ENCODE measurements at places on chromosomes 1 and 21.

- no peak for DNase-seq
Measured at GRCh38 chr1:211947396-211948295, 87.7 kb downstream of the INTS7 start.

- no peak for DNase-seq
Measured at GRCh38 chr1:100628631-100629081, 90.7 kb downstream of the GPR88 start.

- DNase-seq = no peak
Measured at GRCh38 chr1:75742047-75742625, 17.6 kb downstream of the ACADM start.

DNA sequence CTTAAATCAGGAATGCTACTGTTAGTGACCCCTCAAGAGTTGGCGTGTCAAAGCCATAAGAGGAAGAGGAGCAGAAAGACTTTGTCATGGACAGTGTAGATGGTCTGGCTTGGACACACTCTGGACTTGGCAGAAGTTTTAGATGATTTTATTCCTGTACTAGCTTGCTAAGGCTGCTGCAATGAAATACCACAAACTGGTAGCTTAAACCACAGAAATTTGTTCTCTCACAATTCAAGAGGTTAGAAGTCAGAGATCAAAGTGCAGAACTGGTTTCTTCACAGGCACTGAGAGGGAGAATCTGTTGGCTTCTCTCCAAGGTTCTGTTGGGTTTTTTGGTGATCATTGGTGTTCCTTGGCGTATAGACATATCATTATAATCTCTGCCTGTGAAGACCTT is 869.8 kb upstream of the B3GALT2 start:
- DNase-seq = no peak

DNA sequence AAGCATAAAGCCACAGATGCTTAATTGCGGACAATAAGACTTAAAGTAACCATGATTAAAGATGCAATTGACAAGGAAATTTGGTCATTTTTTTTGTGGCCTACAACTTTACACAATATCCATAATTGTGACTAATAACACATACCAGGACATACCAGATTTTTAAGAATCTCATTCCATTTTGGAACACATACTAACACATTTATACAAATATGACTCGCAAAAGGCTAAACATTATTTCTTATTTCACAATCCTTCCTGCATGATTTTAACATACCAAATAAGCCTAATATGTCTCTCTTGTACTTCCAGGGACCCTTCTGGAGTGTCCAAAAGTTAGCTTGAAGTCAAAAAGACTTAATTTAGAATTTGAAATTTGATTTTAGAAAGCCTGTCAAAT is 48.8 kb downstream of the DR1 start:
- no peak for DNase-seq

GRCh38 chr1:110062612-110063011 is 7.9 kb downstream of the ALX3 start:
- DNase-seq = no peak

GRCh38 chr1:43370564-43370963 is 2.8 kb upstream of the ELOVL1 start:
- no peak for DNase-seq

- no peak for DNase-seq
Measured at GRCh38 chr1:211642870-211643269, 32.6 kb downstream of the NEK2 start.

GRCh38 chr1:2503554-2504224 is 22.7 kb downstream of the PANK4 start:
- no peak for DNase-seq

DNA sequence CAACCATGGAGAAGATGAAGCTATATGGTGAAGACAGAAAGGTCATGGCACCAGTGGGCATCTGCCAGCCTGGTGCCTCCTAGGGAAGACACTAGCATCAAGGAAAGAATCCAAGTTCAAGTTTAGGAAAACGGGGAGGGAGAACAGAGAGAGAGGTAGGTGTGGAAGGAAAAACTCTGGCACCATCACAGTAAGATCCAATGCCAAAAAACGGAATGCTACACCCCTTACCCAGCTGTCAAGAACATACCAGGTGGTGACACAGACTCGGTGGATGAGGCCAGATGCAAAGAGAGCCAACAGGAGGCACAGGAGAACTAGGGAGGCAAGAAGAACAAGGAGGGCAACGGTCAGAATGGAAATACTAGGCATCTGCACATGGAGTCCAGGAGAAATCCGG is 3.6 kb downstream of the KRTCAP2 start:
- DNase-seq = no peak

GRCh38 chr1:229139331-229140118 is 131.4 kb upstream of the RAB4A start:
- peak; percentile 31 for DNase-seq

- no peak for DNase-seq
Measured at GRCh38 chr1:21059021-21059420, 117.7 kb downstream of the EIF4G3 start.

Measured in GM12864 (cell line).